ENCODE measurements at places on chromosomes 7 and 10. TPM values are rescaled to one million over a fixed set of nuclear protein-coding genes. Genes with fewer than 3 reads are reported as not detected.
A peak's percentile ranks its signal among the peaks of the same experiment; 100 is the strongest.

Gene MICU1
- total RNA-seq: 60.1 TPM

- peaks cover 59% of the 10 kb centered on the region for H3K27me3 ChIP-seq
- no peaks in the 10 kb centered on the region for H3K4me1 ChIP-seq
- no peak for DNase-seq
- no peak overlapping the region for H3K4me3 ChIP-seq
- no peak overlapping the region for H3K27ac ChIP-seq
Measured at GRCh38 chr7:1400371-1400770, 58.9 kb downstream of the MICALL2 start.

DNA sequence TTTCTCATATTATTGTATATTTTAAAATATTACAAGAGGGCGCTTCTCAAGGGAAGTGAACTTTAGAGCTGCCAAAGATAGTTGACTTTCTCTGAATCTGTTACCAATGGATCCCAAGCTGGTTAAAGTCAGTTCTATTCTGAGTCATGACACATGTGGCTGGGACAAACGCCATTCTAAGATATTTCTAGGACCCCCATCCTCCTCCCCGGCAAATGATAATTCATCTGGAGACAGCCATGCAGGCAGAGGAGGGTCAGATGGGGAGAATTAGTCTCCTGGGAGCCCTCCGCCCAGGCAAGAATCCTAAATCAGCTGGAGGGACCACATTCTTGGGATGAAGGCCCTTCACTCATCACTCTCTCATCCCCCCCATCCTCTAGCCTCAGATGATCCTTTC lies 187.7 kb downstream of the GFRA1 start:
- no peak overlapping the region for H3K27ac ChIP-seq
- DNase-seq: no peak
- H3K27me3 ChIP-seq: no peaks in the 10 kb centered on the region

GRCh38 chr7:47520406-47520805 lies 61.5 kb downstream of the TNS3 start:
- H3K4me1 ChIP-seq: peaks cover 29% of the 10 kb centered on the region
- no peaks in the 10 kb centered on the region for H3K36me3 ChIP-seq
- H3K27me3 ChIP-seq: no peaks in the 10 kb centered on the region
- no peak overlapping the region for H3K4me3 ChIP-seq
- H3K27ac ChIP-seq: peak overlapping the region; percentile 81

DNA sequence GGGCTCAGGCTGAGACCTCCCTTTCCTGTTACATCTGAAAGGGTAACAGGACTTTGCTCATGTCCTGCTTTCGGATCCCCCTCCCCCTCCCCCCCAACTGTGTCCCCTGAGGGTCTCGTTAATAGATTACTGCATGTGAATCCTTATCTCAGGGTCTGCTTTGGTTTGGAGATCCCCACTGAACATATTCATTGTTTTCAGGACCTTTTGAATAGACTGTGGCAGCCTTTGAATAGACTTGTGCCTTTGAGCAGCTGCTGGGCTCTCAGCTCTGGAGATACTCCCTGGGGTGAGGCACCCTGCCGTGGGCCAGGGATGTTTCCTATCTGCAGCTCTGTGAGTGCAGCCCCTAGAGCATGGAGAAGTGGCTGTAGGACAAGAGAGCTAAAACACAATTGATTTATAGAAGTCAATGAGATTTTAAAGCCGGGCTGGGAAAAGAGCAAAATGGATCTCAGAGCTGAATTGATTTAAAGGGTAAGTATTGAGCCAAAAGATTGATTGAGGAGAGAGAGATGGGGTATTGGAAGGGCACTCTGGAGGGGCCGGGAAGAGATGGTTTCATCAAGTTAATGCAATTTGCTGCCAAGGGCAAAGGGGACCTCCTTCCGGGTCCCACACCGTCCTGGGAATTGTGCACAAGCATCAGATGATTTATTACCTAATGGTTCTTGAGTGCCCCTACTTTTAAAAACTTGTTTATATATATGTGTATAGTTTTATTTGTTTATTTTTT lies 9.9 kb downstream of the ARHGAP22 start:
- no peak overlapping the region for H3K27ac ChIP-seq
- H3K36me3 ChIP-seq: no peaks in the 10 kb centered on the region
- H3K4me3 ChIP-seq: no peak overlapping the region

Gene HUS1
- 27.7 TPM for total RNA-seq

- peaks cover 10% of the 10 kb centered on the region for H3K4me1 ChIP-seq
- H3K36me3 ChIP-seq: no peaks in the 10 kb centered on the region
- peaks cover 22% of the 10 kb centered on the region for H3K27me3 ChIP-seq
- DNase-seq: no peak
- no peak overlapping the region for H3K27ac ChIP-seq
Measured at GRCh38 chr7:129431911-129432643, 2.2 kb upstream of the STRIP2 start.

Gene PRSS2
- 144 TPM for total RNA-seq

DNA sequence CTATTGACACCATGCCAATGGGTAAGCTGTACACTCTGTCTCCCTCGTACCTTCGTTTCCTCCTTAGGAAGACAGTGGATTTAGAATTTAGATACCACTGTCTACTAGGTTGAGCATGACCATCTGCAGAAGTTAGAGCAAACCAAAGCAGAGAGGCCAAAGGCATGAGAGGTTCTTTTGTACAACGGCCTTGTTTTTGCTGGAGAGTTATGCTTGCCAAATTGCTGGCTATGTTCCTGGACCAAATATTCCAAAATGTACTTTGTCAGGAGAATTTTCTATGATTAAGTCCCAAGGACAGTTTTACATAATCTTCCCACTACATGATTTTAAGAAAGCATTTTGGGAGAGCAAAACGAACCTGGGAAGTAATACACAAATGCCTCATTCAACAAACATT lies 47.9 kb upstream of the PLCE1 start:
- H3K36me3 ChIP-seq: no peaks in the 10 kb centered on the region
- H3K4me1 ChIP-seq: peaks cover 6% of the 10 kb centered on the region
- H3K27me3 ChIP-seq: no peaks in the 10 kb centered on the region
- H3K4me3 ChIP-seq: no peak overlapping the region

DNA sequence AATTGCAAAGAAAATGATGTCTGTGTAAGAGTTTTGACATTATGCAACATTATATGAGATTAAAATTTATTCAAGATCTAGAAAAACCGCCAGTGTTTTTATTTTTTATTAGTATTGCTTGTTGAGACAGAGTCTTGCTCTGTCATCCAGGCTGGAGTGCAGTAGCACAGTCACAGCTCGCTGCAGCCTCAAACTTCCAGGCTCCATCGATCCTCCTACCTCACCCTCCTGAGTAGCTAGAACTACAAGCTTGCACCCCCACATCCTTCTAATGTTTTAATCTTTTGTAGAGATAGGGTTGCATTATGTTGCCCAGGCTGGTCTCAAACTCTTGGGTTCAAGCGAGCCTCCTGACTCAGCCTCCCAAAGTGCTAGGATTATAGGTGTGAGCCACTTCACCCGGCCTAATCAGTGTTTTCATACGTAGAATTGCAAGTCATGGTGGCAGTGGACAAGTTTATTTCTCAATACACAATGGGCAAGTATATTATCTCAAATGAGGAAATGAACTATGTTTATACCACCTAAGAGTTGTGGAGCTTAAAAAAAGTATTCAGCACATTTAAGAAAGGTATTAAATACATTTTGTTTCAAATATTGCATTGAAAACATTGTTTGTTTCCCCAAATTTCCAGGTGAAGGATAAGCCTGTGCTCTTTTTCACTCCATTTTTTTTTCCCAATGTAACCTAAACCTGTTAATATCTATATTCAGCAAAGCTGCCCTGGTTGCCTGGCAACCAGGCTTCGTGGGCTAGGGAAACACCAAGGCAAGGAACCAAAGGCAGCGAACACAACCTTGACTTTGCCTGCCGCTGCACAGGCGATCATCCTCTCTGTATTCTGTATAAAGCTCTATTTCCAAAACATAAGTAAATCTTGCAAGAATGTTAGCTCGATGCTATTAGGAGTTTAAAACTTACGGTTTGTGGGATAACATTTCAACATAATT lies 163.9 kb downstream of the CACNB2 start:
- H3K27me3 ChIP-seq: no peaks in the 10 kb centered on the region
- no peak overlapping the region for H3K27ac ChIP-seq
- DNase-seq: no peak
- H3K36me3 ChIP-seq: no peaks in the 10 kb centered on the region

DNA sequence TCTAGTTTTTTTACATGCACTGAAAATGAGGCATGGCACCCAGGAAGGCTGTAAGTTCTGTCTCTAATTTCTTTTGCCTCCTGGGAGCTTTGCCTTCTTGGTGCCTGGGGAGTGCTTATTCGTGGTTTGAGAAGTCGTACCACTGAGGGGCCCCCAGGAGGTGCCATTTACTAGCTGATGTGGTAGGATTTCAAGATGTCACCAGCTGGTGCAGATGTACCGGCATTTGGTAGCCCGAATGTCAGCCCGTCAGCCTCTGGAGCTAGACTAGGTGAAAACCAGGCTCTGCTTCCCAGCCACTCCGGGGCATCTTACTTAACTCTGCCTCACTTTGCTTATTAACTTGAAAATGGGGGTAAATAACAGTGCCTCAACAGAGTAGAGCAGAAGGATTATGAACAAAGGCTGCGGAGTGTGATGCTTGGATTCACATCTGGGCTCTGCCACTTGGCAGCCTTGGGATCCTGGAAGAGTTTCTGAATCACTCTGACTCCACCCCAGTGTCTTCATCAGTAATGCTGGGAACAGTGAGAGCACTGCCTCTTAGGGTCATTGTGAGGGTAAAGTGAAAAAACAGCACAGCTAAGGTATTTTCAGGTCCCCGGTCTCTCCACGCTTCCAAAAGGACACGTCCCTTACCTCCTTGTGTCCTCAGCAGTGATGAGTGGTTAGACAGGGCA lies 31.4 kb upstream of the BTBD16 start:
- no peaks in the 10 kb centered on the region for H3K4me1 ChIP-seq
- no peak for DNase-seq
- H3K27ac ChIP-seq: no peak overlapping the region
- H3K36me3 ChIP-seq: no peaks in the 10 kb centered on the region
- H3K27me3 ChIP-seq: no peaks in the 10 kb centered on the region
- no peak overlapping the region for H3K4me3 ChIP-seq

Gene AMPH
- total RNA-seq: 1.6 TPM

DNA sequence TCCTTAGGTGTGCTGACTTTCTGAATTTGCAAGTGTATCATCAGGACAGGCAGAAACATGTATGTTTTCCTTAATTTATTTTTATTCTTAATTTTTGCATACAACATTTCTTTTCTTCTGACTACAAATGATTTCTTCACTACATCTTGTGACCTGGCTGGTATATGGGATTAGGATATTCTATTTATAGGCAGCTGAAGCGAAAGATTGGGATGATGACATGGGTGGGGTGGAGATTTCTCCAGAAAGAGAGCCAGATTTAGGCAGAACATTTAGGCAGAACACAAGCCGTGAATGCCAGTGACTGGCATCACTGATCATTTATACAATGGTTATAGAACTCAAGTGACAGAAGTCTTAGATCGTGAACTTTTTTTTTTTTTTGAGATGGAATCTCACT lies 256.7 kb downstream of the KLF6 start:
- H3K27me3 ChIP-seq: no peaks in the 10 kb centered on the region
- H3K4me1 ChIP-seq: peaks cover 10% of the 10 kb centered on the region
- H3K4me3 ChIP-seq: no peak overlapping the region

Gene PTPRZ1
- total RNA-seq: 5.0 TPM

- DNase-seq: no peak
- no peak overlapping the region for H3K27ac ChIP-seq
Measured at GRCh38 chr7:94941844-94942632, 34.6 kb downstream of the PPP1R9A start.

Gene MYL10
- 0.60 TPM for total RNA-seq

DNA sequence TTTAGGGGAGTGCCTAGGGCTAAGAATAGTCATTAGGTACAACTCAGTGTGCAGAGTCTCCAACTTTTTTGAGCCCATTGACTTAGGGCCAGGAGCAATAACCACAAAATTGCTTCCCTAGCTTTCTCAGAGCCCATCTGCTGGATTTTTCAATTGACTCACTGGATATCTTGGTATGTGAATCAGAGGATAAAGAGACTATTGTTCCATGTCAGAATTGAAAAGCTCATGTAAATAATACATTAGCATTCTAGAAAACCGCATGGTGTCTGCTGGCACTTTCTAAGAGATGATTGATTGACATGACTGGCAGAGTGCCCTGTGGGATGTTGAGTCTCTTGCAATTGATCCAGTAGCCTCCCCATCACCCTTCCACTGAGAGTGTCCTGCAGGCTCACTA lies 246.2 kb downstream of the CCDC7 start:
- no peak overlapping the region for H3K4me3 ChIP-seq
- H3K4me1 ChIP-seq: no peaks in the 10 kb centered on the region
- H3K36me3 ChIP-seq: no peaks in the 10 kb centered on the region
- H3K27me3 ChIP-seq: no peaks in the 10 kb centered on the region
- H3K27ac ChIP-seq: no peak overlapping the region

Gene GARIN1A
- 0.67 TPM for total RNA-seq

DNA sequence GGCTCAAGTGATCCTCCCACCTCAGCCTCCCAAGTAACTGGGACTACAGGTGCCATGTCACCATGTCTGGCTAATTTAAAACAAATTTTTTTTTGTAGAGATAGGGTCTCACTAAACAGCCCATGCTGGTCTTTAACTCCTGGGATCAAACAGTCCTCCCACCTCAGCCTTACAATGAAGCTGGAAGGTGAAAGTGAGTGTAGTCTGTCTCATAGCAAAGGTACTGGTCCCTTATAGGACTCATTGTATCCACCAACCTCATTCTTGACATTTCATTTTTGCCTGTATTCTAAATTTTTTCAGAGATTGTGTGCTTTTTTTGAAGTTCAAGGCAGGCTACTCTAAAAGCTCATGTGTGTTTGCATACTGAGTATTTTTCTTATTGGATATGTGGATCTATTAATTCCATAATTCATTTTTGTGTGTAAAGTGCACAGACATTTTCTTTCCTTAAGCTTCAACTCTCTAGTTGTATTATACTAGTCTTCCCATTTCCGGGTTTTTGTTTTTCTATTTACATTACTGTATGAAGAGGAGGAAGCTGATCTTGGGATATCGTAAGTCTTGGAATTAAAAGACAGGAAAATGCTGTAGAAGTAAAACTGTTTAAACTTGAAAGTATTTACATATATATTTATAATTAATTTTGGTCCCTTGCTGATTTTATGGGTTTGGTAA lies 13.3 kb downstream of the KMT2E start:
- H3K27me3 ChIP-seq: no peaks in the 10 kb centered on the region
- no peak overlapping the region for H3K27ac ChIP-seq
- no peak for DNase-seq
- H3K36me3 ChIP-seq: no peaks in the 10 kb centered on the region
- H3K4me1 ChIP-seq: peaks cover 10% of the 10 kb centered on the region
- H3K4me3 ChIP-seq: no peak overlapping the region

DNA sequence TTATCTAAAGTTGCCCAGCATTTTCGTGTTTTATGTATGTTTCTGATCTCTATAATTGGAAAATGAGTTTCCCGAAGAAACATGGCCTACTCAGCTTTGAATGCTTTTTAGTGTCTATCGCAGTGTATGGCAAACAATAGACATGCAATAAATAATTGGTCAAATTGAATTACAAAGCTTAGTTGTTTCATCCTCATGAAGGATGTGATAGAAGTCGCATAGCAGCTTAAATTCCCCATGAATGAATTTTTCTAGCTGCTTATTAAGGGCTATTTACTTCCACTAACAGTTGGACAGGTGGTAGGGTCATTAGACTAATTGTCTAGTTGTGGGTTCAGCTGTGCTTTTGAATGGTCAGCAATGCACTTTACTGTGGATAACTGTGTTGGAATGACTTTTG lies 467.3 kb upstream of the MBL2 start:
- no peaks in the 10 kb centered on the region for H3K4me1 ChIP-seq
- no peaks in the 10 kb centered on the region for H3K36me3 ChIP-seq
- no peak for DNase-seq
- H3K4me3 ChIP-seq: no peak overlapping the region
- no peaks in the 10 kb centered on the region for H3K27me3 ChIP-seq

Measured in hepatocyte (in vitro differentiated cells).